Dermis lymphatic vessel endothelial cell (primary cell): ENCODE measurements at places on chromosomes 13 and 19. TPM values are rescaled to one million over a fixed set of nuclear protein-coding genes. Genes with fewer than 3 reads are reported as not detected.

Gene SHISA2
- 2.4 and 4.4 TPM in 2 replicates for total RNA-seq

Gene U2AF2
- 60.8 and 71.1 TPM in 2 replicates for total RNA-seq

Gene RNASEH2A
- total RNA-seq, result 8.3 and 10.6 TPM in 2 replicates

Gene TMEM255B
- total RNA-seq, result 47.4 and 49.2 TPM in 2 replicates

Gene ZNF30
- total RNA-seq, result 5.6 and 9.0 TPM in 2 replicates
